Fibroblast of lung (primary cell): ENCODE measurements at places on chromosomes 13 and 19.

GRCh38 chr19:1455002-1455335, 5.0 kb downstream of the APC2 start:
- no peak overlapping the region for H3K4me3 ChIP-seq
- H3K27me3 ChIP-seq, result peaks cover 52% of the 10 kb centered on the region
- peaks cover 3% of the 10 kb centered on the region for H3K4me1 ChIP-seq
- H3K27ac ChIP-seq, result no peak overlapping the region
- DNase-seq, result no peak

DNA sequence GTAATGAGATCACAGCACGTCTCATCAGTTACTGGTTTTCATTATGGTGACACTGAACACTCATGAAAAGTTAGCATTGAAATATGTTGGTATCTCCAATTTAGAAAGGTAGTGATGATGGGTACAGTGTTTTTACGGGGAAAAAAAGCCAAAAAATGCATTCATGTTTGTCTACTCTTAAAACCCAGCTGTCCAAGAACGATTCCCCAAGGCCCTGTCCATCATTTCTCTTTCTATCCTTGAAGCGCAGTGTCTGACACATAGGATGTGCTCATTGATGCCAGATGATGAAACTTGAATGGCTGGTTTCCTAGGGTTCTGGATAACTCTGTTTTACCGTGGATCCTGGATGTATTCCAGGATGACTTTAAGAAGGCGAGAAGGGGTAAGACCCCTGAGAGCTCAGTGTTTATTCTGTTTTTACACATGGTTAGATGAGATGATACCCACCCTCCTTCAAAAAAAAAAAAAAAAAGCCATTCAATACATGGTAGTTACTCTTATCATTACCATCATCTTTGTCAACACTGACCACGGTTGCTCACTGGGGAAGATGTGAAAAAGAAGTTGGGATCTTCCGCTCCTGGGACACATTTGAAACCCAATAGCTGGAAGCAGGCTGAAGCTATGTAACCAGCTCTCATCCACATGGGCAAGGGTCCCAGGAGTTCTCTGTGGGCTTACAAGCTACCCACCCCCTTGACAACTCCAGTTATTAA, 22.5 kb downstream of the SERP2 start:
- DNase-seq, result no peak
- no peaks in the 10 kb centered on the region for H3K4me1 ChIP-seq
- no peaks in the 10 kb centered on the region for H3K36me3 ChIP-seq
- no peak overlapping the region for H3K27ac ChIP-seq
- H3K4me3 ChIP-seq, result no peak overlapping the region

- no peaks in the 10 kb centered on the region for H3K4me1 ChIP-seq
- no peak for DNase-seq
- no peak overlapping the region for H3K27ac ChIP-seq
- H3K4me3 ChIP-seq, result no peak overlapping the region
- no peaks in the 10 kb centered on the region for H3K36me3 ChIP-seq
Observed at GRCh38 chr13:45849408-45849807, 2.1 kb downstream of the SIAH3 start.

- H3K27me3 ChIP-seq, result no peaks in the 10 kb centered on the region
- no peak overlapping the region for H3K27ac ChIP-seq
- no peak overlapping the region for H3K4me3 ChIP-seq
- H3K36me3 ChIP-seq, result no peaks in the 10 kb centered on the region
- DNase-seq, result no peak
Observed at GRCh38 chr13:67123165-67123564, 107.0 kb downstream of the PCDH9 start.

DNA sequence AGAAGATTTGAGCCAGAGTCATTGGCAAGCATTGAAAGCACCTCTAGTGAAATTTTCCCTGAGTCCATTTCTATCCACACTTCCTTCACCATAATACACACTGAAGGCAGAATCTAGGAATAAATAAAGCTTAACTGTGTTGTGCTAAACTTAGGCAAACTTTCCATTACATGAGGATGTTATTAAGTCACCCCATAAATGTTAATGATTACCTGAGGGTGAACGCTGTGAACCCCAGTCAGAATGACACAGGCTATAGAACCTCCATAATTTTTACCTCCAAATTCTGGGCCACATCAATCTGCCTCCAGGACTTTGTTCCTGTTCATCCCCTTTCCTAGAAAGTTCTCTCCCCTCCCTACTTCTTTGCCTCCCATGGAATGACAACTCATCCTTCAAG, 71.0 kb downstream of the RAP2A start:
- no peaks in the 10 kb centered on the region for H3K36me3 ChIP-seq
- H3K27me3 ChIP-seq, result no peaks in the 10 kb centered on the region
- H3K27ac ChIP-seq, result no peak overlapping the region
- H3K4me1 ChIP-seq, result peaks cover 2% of the 10 kb centered on the region
- H3K4me3 ChIP-seq, result no peak overlapping the region

DNA sequence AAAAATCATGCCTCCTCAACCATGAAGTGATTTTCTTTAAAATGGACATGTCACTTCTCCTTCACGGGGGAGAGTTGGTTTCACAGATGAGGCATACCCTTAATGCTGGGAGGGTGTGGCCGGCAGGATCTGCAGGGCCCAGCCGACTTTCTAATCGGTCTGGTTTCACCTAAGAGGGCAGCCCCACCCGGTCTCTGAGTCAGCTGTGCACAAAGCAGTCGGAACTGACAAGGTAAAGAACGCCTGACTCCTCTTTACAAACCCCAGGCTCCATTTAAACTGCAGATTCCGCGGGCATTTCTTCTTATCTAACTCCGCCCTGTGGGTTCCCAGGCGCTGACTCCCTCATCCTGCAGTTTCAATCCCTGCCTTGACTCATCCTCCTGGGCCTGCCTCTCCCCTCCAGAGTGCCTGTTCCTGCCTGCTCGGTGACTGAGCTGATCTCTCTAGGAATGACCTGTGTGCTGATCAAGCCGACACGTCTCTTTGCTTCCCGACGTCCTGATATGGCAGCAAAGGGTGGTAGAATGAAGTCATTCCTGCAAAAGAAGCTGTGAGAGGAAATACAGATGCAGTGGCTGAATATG, 63.4 kb downstream of the EFNB2 start:
- H3K36me3 ChIP-seq, result no peaks in the 10 kb centered on the region
- H3K27ac ChIP-seq, result no peak overlapping the region
- H3K4me1 ChIP-seq, result peaks cover 2% of the 10 kb centered on the region
- peaks cover 2% of the 10 kb centered on the region for H3K27me3 ChIP-seq
- peak overlapping the region; percentile 34 for H3K4me3 ChIP-seq
- peak; percentile 96 for DNase-seq
